ENCODE measurements at places on chromosomes 2 and 18. TPM values are rescaled to one million over a fixed set of nuclear protein-coding genes. Genes with fewer than 3 reads are reported as not detected.

- no peaks in the 10 kb centered on the region for H3K27me3 ChIP-seq
- no peaks in the 10 kb centered on the region for H3K36me3 ChIP-seq
- peak; percentile 87 for DNase-seq
- H3K27ac ChIP-seq, result peak overlapping the region; percentile 94
- H3K4me1 ChIP-seq, result peaks cover 3% of the 10 kb centered on the region
These were observed 888 bp downstream of the VAMP5 start for GRCh38 chr2:85584857-85585780.

GRCh38 chr2:100124761-100125160 lies 17.6 kb downstream of the AFF3 start:
- no peak overlapping the region for H3K4me3 ChIP-seq
- no peaks in the 10 kb centered on the region for H3K36me3 ChIP-seq
- no peaks in the 10 kb centered on the region for H3K4me1 ChIP-seq
- no peak for DNase-seq
- no peaks in the 10 kb centered on the region for H3K27me3 ChIP-seq

DNA sequence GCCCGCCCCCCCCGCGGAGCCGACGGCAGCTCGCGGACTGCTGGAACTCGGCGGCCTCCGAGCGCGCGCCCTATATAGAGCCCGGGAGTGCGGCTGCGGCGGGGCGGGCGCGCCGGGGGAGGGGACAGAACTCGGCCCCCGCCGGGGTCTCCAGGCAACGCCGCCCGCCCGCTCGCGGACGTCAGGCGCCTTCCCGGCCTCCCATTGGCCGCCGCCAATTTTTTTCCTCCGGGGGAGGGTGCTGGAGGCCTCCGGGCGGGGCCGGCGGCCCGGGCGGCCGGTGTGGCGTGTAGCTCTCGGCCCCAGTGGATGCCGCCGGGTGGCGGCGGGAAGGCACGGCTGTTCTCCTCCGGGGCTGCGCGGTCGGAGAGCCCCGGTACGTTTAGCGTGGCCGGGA lies at the start of gene ZFP36L2:
ZFP36L2 (minus strand) TSS at position 49 of the 397 bp plus-strand sequence. CDS start 291 bp downstream, outside the sequence.
- H3K4me3 ChIP-seq, result peak within 1 kb of the TSS; percentile 92
- H3K36me3 ChIP-seq, result peaks cover 3% of the 10 kb centered on the region
- DNase-seq, result peak; percentile 98
- H3K27ac ChIP-seq, result peak within 1 kb of the TSS; percentile 99
- H3K4me1 ChIP-seq, result peaks cover 6% of the 10 kb centered on the region

DNA sequence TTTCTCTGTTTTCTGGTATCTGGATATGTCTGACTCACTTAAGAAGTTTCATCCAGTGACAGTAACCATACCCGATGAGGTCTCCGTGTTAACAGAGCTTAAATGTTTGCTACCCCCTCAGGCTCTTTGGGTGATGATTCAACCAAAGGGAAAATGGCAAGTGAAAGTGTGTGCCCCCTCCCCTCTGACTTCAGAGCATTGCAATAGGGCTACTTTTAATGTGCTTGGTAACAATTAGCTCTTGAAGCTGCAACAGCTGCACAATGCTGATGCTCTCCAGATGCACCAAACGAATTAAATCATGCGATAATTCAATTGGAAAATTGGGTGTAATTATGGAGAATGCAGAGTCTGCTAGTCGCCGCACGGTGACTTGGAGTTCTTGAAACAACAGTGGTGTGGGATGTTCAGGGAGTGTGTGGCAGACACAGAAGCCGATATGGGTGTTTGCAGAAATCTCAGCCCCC lies 270.7 kb downstream of the ALK start:
- no peak overlapping the region for H3K27ac ChIP-seq
- no peak for DNase-seq
- H3K27me3 ChIP-seq, result no peaks in the 10 kb centered on the region
- no peak overlapping the region for H3K4me3 ChIP-seq
- H3K4me1 ChIP-seq, result no peaks in the 10 kb centered on the region

DNA sequence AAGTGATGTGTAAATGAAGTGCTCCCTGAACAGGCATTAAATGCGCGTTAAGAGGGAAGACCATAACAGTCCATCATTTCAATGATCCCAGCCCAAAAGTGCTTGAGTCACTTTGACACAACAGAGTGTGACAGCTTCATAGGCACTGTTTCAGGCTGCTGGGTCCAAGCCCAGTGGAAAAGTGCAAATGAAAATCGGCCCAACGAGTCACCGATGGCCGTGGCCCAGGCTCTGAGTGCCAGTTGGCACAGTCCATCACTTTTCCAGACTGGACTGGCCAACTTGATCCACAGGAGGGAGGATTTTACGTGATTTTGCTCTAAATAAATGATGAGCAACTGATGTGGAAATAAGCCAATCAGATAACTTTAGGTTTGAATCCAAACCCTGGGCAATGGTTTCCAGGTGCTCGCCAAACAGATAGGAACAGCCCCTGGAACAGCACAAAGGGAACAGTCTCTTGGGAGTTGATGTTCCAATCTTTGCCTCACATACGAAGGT lies 114.0 kb downstream of the SP3 start:
- no peaks in the 10 kb centered on the region for H3K36me3 ChIP-seq
- H3K27ac ChIP-seq, result no peak overlapping the region
- no peak for DNase-seq
- no peaks in the 10 kb centered on the region for H3K4me1 ChIP-seq
- H3K27me3 ChIP-seq, result no peaks in the 10 kb centered on the region

DNA sequence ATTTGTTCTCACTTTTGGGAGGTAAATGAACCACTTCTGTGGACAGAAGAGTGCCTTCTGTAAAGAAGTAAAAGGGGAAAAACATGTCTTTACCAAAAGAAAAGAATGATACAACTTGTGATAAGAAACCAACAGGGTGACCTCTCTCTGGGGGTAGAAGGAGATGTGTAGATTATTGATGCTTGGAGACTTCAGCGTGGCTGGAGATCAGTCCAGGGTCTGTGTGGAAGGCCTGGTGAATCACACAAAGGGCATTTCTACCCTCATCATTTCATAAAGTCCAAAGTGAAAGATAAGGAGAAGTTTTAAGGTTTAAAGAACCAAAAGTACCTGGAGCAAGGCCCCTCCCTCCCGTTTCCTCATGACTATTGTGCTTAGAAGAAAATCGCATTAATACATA lies 142.5 kb downstream of the NCK2 start:
- peaks cover under 1% of the 10 kb centered on the region for H3K36me3 ChIP-seq
- no peak for DNase-seq
- H3K27ac ChIP-seq, result peak overlapping the region; percentile 0
- peaks cover 31% of the 10 kb centered on the region for H3K4me1 ChIP-seq
- H3K27me3 ChIP-seq, result no peaks in the 10 kb centered on the region

GRCh38 chr2:71833855-71834560 lies 313.7 kb downstream of the CYP26B1 start:
- DNase-seq, result no peak
- H3K36me3 ChIP-seq, result no peaks in the 10 kb centered on the region
- H3K27me3 ChIP-seq, result no peaks in the 10 kb centered on the region
- H3K27ac ChIP-seq, result no peak overlapping the region
- H3K4me3 ChIP-seq, result no peak overlapping the region

The KLHL14 gene
- total RNA-seq, result 15.4 TPM

The RUFY4 gene
- 0.69 TPM for total RNA-seq

GRCh38 chr18:478681-479080 lies 21.8 kb downstream of the COLEC12 start:
- H3K4me1 ChIP-seq, result peaks cover 8% of the 10 kb centered on the region
- H3K27me3 ChIP-seq, result no peaks in the 10 kb centered on the region
- H3K27ac ChIP-seq, result no peak overlapping the region
- no peak overlapping the region for H3K4me3 ChIP-seq
- DNase-seq, result no peak

DNA sequence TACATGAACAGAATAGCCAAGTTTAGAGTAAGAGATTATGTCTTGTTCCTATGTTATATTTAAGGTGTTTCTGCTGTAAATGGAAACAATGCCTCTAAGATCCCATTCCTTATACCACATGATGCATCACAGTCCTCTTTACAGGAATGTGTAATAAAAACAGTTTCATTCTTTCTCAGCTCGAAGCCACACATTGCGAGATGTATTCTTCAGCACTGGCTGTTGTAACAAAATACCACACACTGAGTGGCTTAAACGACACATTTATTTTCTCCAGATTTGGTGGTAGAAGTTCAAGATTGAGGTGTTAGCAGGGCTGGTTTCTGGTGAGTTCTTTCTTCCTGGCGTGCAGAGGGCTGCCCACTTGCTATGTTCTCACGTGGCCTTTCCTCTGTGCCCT lies 246.2 kb downstream of the SOCS6 start:
- no peak overlapping the region for H3K27ac ChIP-seq
- no peaks in the 10 kb centered on the region for H3K4me1 ChIP-seq
- no peak overlapping the region for H3K4me3 ChIP-seq
- DNase-seq, result no peak
- no peaks in the 10 kb centered on the region for H3K36me3 ChIP-seq

DNA sequence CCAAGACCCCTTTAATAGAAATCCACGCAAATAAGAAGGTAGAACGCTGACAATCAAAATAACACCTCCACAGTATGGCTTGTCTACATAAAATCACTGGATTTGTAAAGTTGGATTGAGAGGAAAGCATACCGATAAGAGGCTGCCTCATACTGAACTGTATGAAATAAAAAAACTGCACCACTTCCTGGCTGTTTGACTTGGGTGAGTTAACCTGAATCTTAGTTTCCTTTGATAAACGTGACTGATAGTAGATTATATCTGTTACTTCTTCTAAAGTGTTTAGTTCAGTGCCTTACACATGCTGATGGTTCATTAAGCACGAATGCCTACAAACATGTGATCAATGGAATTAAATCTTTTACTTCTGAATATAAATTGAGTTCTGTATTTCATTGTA lies 140.4 kb upstream of the RNF152 start:
- no peak overlapping the region for H3K4me3 ChIP-seq
- H3K27ac ChIP-seq, result no peak overlapping the region
- H3K27me3 ChIP-seq, result no peaks in the 10 kb centered on the region
- no peaks in the 10 kb centered on the region for H3K36me3 ChIP-seq
- DNase-seq, result peak; percentile 7

The CNDP1 gene
- total RNA-seq, result 1.4 TPM

The ABCG8 gene
- 0.13 TPM for total RNA-seq

DNA sequence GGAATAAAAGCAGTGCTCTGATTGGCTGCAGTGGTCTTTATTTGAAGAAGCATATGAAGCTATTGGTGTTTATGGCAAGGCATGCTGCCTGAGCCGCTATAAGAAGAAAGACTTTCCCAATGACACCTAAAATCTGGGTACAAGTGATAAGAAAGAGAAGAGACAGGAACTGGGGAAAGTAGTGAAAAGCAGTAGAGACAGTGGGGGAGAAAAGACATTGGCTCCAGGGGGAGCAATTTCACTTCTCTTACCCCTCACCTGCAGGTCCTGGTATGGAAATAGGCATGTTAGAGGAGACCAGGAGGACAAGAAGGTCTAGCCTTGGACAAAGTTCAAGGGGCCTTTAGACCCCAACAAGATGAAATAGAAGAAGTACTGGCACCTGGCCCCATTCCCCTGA lies 47.1 kb downstream of the PLCL1 start:
- DNase-seq, result no peak
- H3K27me3 ChIP-seq, result no peaks in the 10 kb centered on the region
- H3K27ac ChIP-seq, result no peak overlapping the region
- H3K36me3 ChIP-seq, result no peaks in the 10 kb centered on the region

The VIL1 gene
- total RNA-seq, result 9.0 TPM

DNA sequence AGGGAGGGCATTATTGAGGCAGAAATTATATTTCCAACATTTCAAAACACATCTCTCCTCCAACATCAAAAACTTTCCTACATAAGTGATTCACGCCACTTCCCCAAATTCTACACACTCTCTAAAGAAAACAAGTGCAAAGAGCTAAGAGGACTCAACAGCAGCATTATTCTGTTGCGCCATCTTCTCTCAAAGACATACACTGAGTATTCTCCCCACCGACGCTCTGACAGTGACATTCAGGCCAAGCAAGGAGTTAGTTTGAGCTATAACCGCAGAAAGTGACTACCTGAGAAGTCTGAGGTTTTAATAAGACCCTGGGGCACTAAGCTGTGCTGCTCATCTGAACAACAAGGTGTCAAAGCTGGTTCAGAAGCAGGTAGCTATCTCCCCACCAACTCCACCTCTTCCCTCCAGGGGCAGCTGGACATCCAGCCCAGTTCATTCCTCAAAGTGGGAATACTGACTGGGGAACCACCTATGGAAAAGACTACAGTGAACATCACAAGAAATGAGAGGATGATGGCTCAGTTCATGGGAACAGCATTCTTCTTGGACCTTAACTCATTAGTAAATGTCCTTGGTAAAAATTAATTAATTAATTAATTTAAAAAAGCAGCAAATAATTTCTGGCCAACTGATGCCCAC lies 309.5 kb upstream of the CCDC68 start:
- no peak overlapping the region for H3K4me3 ChIP-seq
- H3K27ac ChIP-seq, result no peak overlapping the region
- no peaks in the 10 kb centered on the region for H3K27me3 ChIP-seq
- no peak for DNase-seq

DNA sequence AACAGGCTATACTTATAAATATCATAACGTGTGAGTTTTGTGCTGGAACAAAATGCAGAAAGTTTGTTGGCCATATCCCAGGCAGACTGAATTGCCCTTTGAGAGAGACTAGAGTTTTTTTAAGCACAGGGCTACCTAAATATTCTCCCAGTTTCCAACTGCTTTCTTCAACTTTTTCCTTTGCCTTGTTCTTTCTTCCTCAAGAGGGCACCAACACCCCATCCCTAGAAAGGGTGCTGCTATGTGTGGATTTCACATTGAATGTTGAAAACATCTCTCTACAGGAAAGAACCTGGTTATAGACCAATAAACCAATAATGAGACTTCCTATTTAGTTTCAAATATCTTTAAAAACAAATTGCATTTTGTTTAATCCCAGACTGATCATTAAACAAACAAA lies 87.9 kb downstream of the ICOS start:
- no peak overlapping the region for H3K27ac ChIP-seq
- H3K4me3 ChIP-seq, result no peak overlapping the region
- H3K4me1 ChIP-seq, result no peaks in the 10 kb centered on the region

GRCh38 chr2:223900066-223900465 lies 45.1 kb downstream of the WDFY1 start:
- no peak for DNase-seq
- peaks cover 31% of the 10 kb centered on the region for H3K36me3 ChIP-seq
- no peak overlapping the region for H3K27ac ChIP-seq
- H3K27me3 ChIP-seq, result no peaks in the 10 kb centered on the region
- H3K4me1 ChIP-seq, result no peaks in the 10 kb centered on the region
- H3K4me3 ChIP-seq, result no peak overlapping the region

- H3K27me3 ChIP-seq, result no peaks in the 10 kb centered on the region
- peaks cover 9% of the 10 kb centered on the region for H3K4me1 ChIP-seq
- no peak overlapping the region for H3K27ac ChIP-seq
- no peak for DNase-seq
- H3K4me3 ChIP-seq, result peak overlapping the region; percentile 75
These were observed 453 bp upstream of the ANTXR1 start for GRCh38 chr2:69012310-69013141.

- H3K4me3 ChIP-seq, result peak overlapping the region; percentile 50
- DNase-seq, result no peak
- H3K27me3 ChIP-seq, result no peaks in the 10 kb centered on the region
These were observed 144.9 kb downstream of the TNS1 start for GRCh38 chr2:217857624-217858506.

- peak; percentile 66 for DNase-seq
- no peaks in the 10 kb centered on the region for H3K36me3 ChIP-seq
- peak overlapping the region; percentile 93 for H3K4me3 ChIP-seq
- H3K4me1 ChIP-seq, result peaks cover 15% of the 10 kb centered on the region
These were observed 654 bp upstream of the ASB1 start for GRCh38 chr2:238425979-238426567.
